Left lobe of liver (tissue), 2 donors: ENCODE measurements at places on chromosomes 3 and 15. TPM values are rescaled to one million over a fixed set of nuclear protein-coding genes. Genes with fewer than 3 reads are reported as not detected.

Gene MYLK
- 144 TPM for total RNA-seq

Gene GOLGA6B
- total RNA-seq: 1.4 TPM

Gene GOLGA6A
- 1.6 TPM for total RNA-seq

Gene GOLGA6L7
- total RNA-seq: not detected

Gene SSUH2
- total RNA-seq: not detected

Gene SMAD6
- 16.2 TPM for total RNA-seq

Gene SLC35G2
- total RNA-seq: 0.70 TPM

Gene MOBP
- not detected for total RNA-seq

Gene ALPK3
- 2.7 TPM for total RNA-seq

Gene GOLGA8J
- total RNA-seq: 0.10 TPM

Gene DNASE1L3
- total RNA-seq: 33.0 TPM

Gene IQCF5
- total RNA-seq: not detected

Gene OR5H2
- total RNA-seq: not detected

Gene CPB1
- total RNA-seq: 9.3 TPM

Gene UBA3
- total RNA-seq: 20.0 TPM

Gene SPTBN5
- total RNA-seq: 3.5 TPM

Gene CCR8
- not detected for total RNA-seq
